ENCODE measurements at places on chromosomes 6 and 20.

DNA sequence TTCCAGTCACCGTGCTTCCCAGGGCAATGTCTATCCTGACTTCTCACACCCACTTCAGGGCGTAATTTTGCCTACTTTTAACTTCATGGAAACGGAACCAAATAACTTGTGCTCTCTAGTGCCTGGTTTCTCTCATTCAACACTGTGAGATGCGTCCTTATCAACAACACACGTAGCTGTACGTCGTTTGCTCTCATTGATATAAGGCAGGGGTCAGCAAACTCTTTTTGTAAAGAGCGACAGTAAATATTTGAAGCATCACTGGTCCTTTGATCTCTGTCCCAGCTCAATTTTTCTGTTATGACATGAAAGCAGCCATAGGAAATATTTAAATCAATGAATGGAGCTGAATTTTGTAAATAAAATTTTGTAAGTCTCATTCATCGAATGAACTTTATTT is 239.3 kb upstream of the KCNG1 start:
- no peak for DNase-seq

DNA sequence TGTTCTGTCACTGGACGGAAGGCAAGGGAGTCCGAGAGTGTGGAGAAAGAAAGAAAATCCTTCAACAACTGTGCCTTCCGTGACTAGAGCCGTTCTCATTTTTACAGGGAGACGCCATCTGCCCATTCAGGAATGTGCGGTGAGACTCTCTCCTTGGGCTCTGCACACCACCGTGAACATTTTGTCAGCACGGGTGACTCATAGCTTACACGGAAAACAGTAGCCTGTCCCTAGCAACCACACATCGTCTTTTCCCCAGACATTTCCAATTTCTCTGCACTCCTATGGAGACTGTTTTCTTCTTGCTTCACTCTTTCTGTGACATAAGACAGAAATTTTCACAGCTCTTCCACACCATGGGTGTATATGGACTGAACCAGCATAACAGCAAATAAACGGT is 55.1 kb downstream of the TBXT start:
- DNase-seq: peak; percentile 68

DNA sequence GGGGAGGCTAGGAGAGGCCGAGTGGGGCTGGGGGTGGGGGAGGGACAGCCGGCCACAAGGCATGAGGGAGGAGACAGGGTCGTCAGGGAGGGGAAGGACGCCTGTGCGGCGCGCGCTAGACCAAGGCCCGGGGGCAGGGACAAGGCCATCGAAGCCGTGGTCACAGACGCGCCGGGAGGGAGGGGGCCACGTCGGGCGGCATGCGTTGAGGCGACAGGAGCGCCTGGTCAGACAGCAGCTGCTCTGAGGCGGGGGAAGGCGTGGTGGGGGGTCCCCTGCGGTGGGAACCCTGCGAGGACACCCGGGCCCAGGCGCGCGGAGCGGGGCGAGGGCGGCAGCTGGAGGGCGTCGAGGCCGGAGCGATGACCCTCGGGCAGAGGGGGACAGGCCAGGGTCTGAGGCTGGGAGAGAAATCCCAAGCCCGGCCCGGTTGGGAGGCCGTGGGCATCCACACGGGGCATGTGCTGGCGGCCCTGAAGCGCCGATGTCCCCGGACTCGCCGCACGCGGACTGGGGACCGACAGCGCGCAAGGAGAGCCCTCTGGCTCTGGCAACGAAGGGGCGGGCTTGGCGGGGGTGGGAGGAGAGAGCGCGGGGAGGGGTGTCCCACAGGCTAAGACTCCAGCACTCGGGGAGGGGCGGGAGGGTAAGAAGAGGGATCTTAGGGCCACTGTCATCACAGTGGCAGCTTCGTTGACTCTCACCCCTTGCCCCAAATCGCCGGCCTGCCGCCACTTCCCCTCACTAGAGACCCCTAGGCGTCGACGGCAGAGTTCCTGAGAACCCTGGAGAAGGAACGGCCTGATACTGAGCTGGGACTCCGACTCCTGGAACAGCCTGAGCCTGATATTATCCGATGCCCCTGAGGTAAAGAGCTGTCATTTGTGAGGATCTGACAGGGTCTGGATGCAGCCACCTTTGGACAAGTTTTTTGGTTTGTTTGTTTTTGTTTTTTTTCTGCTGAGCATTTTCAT is 5.0 kb downstream of the TMEM239 start:
- DNase-seq: no peak

DNA sequence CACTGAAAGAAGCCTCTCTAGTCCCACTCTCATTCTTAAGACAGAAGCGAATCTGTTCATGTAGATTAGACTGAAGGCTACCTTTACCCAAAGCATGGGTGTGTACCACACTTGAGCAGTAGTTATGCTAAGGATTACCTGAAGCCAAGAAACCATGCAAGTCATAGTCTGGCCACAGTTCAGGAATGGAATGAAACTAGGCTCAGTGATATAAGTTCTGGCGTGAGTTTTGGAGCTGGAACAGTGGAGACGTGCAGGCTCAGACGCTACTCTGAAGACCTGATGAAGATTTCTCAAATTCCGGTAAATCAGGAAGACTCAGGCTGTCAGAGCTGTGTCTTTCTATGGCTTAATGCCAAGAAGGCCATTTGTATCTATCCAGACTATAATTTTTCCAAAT is 219.9 kb downstream of the HDGFL1 start:
- DNase-seq: no peak

DNA sequence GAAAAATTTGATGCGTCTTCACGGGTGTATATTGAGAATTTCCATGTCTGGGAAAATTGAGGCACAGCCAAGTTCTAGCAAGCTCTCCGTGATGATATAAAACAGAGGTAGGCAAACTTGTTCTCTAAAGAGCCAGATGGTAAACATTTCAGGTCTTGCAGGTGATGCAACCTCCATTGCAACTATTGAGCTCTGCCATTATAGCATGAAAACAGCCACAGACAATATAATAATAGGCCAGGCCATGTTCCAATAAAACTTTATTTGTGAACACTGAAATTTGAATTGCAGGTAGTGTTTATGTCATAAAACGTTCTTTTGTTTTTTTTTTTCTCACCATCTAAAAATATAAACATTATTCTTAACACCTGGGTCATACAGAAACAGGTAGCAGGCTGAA is 168.2 kb downstream of the ZNF217 start:
- DNase-seq: no peak

- DNase-seq: no peak
Observed at GRCh38 chr6:90471263-90471662, 115.6 kb downstream of the MAP3K7 start.

- DNase-seq: no peak
Observed at GRCh38 chr20:16314320-16314719, 258.9 kb downstream of the KIF16B start.

DNA sequence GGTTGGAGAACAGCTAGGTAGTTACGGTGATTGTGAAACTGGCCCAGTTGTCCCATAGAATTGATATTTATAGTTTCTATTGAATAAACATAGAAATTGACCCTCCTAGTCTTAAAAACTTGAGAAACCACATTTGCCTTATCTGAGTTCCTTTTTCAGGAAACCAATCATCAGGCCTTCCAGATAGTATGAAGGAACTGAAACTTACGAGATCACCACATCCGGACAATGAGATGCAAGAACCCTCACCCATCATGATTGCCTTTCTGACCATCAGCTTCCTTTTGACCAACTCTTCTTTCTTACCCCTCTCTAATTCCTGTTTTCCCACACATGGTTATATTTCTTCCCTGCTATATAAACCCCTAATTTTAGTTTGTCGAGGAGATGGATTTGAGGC is 21.8 kb downstream of the SLC35F1 start:
- DNase-seq: no peak

Data from cardiac fibroblast (primary cell).